ENCODE measurements at places on chromosomes 2 and 18.

- DNase-seq = no peak
Observed at GRCh38 chr2:238116298-238117198, 16.4 kb downstream of the ESPNL start.

- DNase-seq = no peak
Observed at GRCh38 chr2:120403676-120404075, 57.7 kb downstream of the INHBB start.

- DNase-seq = no peak
Observed at GRCh38 chr2:242064364-242065250, 195.1 kb downstream of the RTP5 start.

GRCh38 chr2:24072259-24072658 is 3.9 kb downstream of the SF3B6 start:
- DNase-seq = no peak

DNA sequence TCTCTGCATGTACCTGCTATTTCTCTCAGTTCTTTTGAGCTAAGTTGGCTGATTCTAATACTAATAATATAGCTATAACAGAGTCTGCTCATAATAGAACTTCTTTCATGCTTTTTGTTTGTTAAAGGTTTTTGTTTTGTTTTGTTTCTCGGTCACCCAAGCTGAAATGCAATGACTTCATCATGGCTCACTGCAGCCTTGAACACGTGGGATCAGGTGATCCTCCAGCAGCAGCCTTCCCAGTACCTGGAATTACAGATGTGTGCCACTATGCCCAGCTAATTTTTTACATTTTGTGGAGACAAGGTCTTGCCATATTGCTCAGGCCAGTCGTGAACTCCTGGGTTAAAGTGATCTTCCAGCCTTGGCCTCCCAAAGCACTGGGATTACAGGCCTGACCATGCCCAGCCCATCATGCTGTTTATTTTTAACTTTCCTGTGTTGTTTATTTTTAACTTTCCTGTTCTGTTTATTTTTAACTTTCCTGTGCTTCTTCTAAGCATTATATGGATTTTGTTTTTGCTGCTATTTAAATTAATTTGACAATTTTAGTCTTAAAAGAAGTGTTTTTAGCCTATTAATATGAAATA is 763.8 kb upstream of the CDH7 start:
- no peak for DNase-seq

- peak; percentile 41 for DNase-seq
Observed at GRCh38 chr18:25067275-25068025, 284.5 kb downstream of the ZNF521 start.

GRCh38 chr2:101002562-101003277 is 631 bp downstream of the RPL31 start:
- DNase-seq = peak; percentile 24

GRCh38 chr18:74795751-74796150 is 198.1 kb downstream of the ZNF407 start:
- no peak for DNase-seq

GRCh38 chr2:19021100-19021476 is 337.3 kb downstream of the OSR1 start:
- DNase-seq = peak; percentile 82

DNA sequence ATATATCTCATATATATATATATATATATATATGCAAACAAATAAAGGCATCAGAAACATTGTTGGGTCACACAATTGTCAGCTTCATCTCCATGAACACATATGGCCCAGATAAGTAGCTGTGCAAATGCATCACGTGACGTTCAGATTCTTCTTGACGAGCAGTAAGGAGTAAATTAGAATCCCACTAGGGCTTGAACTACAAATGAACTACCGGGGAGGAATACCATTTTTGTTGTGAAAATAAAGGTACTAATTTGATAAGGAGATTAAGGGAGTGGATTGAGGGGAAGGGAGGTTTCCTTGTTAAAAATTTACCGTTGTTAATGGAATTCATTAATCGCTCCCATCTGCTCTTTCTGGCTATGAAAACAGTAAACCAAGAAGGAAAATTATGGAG is 186.5 kb upstream of the COPS8 start:
- DNase-seq = no peak

DNA sequence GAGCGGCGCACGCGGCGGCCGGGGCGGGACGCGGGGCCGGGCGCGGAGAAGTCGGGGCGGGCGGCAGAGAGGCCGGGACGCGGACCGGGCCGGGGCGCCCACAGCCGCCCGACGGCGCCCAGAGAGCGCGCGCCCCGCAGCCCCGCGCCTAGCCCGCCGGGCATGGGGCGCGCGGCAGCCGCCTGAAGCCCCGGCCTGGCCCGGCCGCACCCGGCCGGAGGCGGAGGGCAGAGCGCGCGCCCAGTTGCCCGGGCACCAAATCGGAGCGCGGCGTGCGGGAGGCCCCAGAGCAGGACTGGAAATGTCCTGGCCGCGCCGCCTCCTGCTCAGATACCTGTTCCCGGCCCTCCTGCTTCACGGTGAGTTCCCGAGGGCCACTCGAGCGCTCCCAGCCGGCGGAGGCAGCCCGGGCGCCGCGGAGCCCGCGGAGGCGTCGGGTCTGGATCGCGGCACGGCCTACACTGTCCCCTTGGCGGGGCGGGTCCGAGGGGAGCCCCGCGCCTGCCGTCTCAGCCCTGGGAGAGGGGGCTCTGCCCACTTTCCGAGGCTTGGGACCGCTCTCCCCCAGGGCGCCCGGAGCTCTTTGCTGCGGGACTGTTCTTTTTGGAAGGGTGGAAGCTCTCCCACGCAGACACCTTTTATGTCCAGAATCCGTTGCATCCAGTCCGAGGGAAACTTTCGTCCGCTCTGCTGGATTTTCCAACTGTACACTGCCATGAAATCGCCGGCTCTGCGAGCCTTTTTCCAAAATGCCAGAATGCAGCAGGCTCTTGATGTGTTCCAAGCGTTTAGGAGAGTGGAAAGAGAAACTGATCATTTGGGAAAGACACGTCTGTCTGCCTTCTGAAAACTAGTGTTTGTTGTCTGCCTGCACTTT is 484 bp downstream of the APCDD1 start:
- peak; percentile 77 for DNase-seq

- no peak for DNase-seq
Observed at GRCh38 chr2:122366427-122366826, 611.0 kb downstream of the TSN start.

- DNase-seq = no peak
Observed at GRCh38 chr2:75428646-75429443, 131.9 kb downstream of the EVA1A start.

DNA sequence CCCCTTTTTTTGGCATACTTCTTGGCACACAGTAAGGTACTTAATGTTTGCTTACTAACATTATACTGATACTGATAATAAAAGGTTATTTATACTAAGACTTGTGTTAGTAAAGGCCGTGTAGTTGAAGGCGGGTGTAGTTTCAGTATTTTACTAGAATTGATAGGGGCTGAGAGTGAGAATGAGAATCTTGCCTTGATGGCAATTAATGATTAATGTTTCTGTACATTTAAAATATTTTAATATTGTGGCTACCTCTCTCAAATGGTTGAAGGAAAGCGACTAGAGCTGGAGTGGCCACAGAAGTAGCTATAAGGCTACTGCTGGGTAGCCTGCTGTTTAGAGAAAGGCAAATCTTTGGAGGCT is 29.3 kb downstream of the PELI1 start:
- DNase-seq = no peak

- DNase-seq = no peak
Observed at GRCh38 chr18:60654298-60654697, 281.7 kb upstream of the MC4R start.

All from AG20443 (cell line).